ENCODE measurements at places on chromosomes 1 and 21. TPM values are rescaled to one million over a fixed set of nuclear protein-coding genes. Genes with fewer than 3 reads are reported as not detected.

- DNase-seq = no peak
These were observed 179.6 kb downstream of the DHRS3 start for GRCh38 chr1:12438349-12438924.

DNA sequence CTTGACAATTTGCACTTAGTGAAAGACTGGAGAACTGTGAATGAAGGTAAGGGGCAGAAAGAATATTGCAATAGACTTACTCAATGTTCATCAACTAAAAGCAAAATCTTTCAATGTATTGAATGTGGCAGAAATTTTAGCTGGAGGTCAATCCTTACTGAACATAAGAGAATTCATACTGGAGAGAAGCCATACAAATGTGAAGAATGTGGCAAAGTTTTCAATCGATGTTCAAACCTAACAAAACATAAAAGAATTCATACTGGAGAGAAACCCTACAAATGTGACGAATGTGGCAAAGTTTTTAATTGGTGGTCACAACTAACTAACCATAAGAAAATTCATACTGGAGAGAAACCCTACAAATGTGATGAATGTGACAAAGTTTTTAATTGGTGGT, 80.7 kb downstream of the JMJD4 start:
- DNase-seq = no peak

DNA sequence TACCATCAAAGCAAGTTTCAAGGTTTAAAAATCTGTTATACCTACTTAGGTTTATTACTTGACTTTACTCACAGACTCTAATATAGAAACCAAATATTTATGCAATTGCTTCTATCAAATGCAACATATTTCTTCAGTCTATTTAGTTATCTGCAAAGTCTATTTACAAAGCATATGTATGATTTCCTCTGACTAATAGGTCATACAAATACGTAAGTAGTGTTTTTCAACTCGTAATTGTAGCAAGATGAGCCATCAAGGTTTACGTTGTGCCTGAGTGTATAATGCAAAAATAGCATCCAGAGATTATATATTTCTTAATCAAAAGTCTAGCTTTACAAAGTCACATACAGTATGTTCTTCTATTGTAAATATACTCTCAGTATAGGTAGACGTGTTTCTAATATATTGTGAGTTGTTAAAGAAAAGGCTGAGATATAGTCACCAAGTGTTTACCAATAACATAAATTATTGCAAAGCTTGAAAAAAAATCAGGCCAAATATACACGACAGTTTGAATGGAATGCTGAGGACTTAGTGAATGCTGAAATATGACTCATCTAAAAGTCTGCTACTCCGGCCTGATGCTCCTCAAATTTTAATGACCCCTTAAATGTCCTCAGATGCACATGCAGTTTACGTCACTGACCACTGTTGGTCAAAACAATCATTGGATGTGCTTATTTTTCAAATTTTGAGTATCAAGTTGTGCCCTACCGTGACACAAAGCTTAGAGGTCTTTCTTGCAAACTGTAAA, 48.4 kb downstream of the ADAMTS5 start:
- DNase-seq = no peak

- DNase-seq = no peak
These were observed at the start of gene SYTL1 for GRCh38 chr1:27341525-27342252. SYTL1 (plus strand) TSS chr1:27342022; CDS start chr1:27345335, 3,313 bp downstream.

GRCh38 chr1:6569033-6569432, 10.8 kb upstream of the ZBTB48 start:
- DNase-seq = no peak

DNA sequence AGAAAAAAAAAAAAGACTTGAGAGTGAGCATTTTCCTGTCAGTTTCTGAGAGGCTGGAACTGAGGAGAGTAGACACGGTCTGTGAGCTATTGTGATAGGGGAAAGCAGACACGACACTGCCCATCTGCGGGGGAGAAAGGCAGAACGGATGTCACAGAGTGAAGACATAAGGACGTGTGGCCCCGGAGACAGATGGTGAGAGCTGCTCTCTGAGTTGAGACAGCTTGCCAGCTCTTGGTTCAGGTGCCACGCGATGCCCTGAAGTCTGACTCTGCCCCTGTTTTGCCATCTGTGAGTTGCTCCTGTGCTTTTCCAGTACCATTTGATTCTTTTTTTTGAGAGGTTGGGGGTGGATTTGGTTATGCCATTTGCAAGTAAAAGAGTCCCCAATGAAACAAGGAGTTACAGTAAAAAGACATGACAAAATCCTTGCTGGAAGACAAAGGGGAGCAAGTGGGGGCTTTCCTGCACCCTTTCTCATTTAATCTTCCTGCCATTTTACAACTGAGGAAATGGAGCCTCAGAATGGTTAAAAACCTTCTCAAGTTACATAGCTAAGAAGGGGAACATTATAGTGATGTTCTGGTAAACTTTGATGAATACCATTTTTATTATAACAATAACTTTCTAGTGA, 128.9 kb upstream of the DNAH14 start:
- DNase-seq = no peak

The PPIAL4G gene
- polyA plus RNA-seq = 0.06 TPM

Data from hindlimb muscle (tissue), 1 donor.